ENCODE measurements at places on chromosomes 16 and 17.

- no peak for DNase-seq
Observed at GRCh38 chr17:10192972-10193371, 5.4 kb downstream of the GAS7 start.

DNA sequence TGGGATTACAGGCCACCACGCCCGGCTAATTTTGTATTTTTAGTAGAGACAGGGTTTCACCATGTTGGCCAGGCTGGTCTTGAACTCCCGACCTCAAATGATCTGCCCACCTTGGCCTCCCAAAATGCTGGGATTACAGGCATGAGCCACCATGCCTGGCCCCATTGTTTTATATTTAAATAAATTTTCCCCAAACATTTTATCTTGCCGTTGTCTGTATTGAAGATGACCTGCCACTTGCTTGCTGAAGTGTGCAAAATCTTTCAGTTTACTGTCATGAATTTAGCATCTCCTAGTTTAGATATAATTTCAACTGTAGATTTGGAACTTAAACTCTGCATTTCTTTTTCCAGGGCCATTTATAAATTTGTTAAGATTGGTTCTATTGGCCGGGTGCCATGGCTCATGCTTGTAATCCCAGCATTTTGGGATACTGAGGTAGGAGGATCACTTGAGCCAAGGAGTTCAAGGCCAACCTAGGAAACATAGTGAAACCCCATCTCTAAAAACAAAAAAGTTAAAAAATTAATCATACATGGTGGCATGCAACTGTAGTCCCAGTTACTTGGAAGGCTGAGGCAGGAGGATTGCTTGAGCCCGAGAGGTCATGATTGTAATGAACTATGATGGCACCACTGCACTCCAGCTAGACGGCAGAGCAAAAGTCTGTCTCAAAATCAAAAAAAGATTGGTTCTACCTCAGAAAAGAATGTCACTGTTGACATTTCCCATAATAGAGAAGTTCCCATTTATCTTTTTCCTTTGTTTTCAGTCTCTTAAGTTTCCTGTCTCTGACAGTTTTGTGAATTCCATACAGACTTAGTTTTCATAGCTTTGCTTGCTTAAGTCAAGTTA lies 84.4 kb downstream of the VMP1 start:
- DNase-seq, result no peak

DNA sequence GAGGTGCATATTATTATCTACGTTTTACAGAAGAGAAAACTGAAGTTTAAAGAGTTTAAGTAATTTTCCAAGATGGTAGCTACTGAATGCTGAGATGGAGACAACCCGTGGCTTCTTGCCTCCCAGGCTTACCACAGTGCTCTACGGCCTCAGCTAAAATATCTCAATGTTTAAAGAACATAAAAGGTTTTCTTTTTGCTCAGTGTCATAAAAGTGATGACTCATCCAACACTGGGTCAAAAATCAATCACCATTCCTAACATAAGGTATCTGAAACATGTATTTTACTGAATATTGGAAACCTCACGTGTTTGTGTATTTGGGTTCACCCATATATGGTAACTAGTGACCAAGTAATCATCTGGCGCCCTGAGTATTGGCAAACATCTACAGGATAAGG lies 18.4 kb downstream of the ABCA9 start:
- no peak for DNase-seq

- DNase-seq, result no peak
Observed at GRCh38 chr16:78750611-78751010, 651.2 kb downstream of the WWOX start.

- no peak for DNase-seq
Observed at GRCh38 chr17:45156242-45156641, 5.4 kb upstream of the HEXIM2 start.

DNA sequence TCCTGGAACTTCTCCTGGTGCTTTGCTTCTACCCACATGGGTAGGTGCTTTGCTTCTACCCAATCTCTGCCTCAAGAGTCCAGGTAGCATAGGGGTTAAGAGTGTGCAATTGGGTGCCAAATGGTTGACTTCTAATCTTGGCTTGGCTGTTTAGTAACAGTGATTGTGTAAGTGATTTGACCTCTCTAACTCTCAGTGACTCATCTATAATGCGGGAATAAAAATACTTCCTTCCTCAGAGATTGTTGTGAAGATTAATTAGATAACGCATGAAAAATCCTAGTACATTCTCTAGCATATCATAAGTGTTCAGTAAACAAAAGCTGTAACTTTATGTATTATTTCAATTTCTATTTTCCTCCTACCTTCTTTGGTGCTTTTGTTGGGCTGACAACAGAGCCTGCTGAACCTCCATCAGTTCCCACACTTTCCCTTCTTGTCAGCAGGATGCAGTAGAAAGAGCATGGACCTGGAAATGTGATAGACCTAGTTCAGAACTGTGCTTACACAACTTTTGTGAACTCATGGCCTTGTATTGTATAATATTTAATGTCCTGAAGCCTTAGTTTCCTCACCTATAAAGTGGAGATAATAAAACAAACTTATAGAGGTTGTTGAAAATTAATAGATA lies 72.9 kb upstream of the SMIM36 start:
- no peak for DNase-seq

All from NCI-H2081 (cell line).